ENCODE measurements at places on chromosomes 13 and 19. TPM values are rescaled to one million over a fixed set of nuclear protein-coding genes. Genes with fewer than 3 reads are reported as not detected.

Gene SLC7A10
- total RNA-seq, result 11.1 TPM

Gene VSIG10L
- total RNA-seq, result 0.65 TPM

Gene FBXO27
- 5.4 TPM for total RNA-seq

Gene DAND5
- not detected for total RNA-seq

Gene CACNG8
- total RNA-seq, result not detected
